GM12878 (cell line): ENCODE measurements at places on chromosomes 2 and 18.

DNA sequence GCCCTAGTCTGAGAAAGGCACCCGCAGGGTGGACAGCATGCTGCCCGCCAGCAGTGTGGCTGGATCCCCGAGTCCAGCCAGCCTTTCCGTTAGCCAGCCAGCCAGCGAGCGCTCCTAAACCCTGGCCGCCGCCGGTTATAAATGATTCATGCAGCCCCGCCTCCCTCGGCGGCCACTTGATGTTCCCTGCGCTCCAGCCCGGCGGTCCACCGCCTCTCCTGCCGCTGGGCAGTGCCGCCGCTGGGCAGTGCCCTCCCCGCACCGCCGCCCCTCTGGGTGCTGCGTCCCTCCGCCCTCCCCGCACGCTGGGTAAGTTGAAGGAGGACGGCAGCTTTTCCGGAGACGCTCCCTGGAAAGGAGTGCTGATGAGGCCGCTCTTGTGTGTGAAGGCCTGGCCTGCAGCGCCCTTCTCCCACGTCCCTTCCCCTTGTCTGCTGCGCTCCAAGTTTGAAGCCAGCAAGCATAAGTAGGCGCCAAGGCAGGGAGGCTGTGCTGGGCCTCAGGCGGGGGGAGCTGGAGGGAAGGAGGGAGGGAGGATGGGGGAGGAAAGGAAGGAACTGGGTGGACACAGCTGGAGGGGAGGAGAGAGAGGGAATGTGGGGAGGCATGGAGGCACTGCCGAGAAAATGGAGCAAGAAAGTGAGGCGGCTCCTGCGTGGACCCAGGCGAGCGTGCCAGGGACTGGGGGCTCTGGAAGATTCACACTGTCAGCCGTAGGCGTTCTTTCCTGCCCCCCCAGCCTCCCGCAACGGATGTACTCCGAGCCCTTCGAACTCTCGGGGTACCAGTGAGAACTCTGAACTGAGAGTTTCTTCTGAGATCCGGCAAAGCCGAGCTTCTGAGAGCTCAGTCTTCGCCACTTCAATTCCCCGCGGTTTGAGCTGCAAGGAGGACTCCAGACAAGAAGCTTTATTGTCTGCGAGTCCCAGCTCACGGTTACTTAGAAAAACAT is 131.9 kb downstream of the GLI2 start:
- DNase-seq: no peak

DNA sequence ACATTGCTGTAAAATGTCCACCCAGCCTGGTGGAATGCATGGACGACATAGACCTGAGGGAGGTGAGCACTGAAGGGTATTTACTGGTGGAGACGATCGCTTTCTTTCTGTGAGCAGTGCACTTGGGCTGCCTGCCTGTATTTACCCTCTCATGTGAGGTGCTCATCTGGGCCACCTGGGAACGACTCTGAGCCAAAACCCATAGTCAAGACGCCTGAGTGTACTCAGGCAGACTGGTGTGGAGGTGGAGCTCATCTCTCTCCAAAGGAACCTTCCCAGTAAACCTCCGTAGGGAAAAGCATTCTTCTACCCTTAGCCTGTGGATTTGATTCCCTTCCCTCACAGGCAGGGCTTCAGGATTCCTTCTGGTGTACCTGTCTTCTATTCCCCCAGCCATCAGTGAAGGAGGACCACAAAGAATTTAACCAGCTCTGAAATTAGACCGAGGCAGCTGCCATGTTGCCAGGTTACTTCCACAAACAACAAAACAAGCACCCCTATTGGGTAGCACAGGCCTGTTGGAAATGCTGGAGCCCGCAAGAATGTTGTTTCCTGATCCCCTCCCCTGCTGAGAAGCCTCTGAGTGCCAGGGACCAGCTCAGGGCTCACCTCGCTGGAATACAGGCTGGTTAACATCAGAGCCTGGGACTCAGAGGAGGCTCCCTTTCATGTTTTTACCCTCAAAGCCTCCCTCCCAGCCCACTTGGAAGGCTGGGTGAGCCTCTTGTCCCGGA is 47.5 kb upstream of the TXNDC2 start:
- DNase-seq: no peak

DNA sequence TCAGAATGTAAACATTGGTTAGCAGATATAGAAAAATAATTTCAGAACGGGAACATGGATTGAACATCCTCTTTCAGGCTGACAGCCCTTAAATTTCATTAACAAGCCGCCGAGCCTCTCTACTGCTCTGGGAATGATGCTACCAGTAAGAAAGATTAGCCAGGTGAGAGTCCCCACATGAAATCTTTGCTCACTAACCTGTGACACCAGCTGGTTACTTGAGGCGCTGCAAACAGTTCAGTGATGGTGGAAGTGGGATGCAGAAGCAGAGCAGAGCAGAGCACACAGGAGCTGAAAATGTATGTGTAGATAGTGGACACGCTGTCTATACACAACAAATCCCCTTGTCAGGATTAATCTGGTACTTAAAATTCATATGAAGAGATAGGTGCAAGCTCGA is 721.1 kb downstream of the DPP10 start:
- no peak for DNase-seq

GRCh38 chr2:232693344-232693743 is 3.8 kb upstream of the GIGYF2 start:
- no peak for DNase-seq

DNA sequence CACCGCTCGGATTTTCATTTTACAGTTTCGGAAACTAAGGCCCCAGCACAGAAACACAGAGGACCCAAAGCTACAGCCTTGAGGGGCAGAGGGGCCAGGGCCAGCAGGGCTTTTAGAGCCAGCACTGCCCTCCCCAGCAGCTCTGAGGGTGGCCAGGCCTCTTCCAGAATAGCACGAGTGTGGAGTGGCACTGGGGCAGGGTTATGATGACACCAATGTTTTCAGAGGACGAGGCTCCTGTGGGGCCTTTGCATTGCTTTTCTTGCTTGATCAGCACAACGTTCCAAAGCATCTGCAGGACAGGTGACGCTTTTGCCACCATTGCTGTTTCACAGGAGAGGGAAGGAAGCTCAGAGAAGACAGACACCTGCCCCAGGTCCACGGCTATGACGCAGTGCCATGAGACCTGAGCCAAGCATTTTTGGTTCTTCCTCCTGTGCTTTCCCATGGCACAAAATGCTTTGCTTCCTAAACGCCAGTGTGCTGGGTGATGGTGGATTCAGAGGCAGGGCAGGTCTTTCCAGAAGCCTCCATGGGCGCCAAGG is 126.9 kb downstream of the MBP start:
- DNase-seq: no peak

DNA sequence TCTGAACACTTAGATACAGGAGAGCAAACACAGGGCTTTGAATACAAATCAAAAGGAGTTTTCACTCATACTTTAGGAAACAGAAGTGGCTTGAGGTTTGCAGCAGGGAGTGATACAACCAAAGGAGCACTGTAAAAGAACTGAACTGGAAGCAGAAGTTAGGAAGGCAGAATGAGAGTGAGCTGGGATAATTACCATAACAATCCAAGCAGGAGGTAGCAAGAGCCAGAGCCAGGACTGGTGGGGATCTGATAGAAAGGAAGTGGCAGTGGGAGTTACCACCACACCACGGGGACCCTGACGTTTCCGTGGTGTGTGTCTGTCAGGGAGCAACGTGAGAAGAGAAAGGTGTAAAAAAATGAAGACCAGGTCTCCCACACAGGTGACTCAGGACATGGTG is 81.3 kb upstream of the EPB41L3 start:
- no peak for DNase-seq

- no peak for DNase-seq
These were observed 92.6 kb downstream of the UPP2 start for GRCh38 chr2:158194229-158194628.

DNA sequence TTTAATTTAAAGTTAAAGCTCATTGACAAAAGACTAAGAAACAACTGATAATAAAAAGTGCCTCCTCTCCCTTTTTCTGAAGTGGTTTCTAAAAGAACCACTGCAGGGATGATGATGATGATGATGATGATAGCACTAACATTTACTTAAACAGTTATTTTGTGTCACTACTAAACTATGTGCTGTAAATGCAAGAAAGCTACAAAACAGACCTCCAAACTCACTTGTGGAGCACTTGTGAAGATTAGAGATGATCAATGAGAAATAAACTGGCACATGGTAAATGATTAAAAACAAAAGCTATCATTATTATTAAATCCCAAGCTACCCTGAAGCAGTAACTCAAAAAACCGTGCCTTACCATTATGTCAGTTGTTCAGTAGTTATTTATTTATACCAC is 88.7 kb downstream of the SLC8A1 start:
- DNase-seq: no peak

GRCh38 chr18:43634994-43635393 is 357.7 kb upstream of the SYT4 start:
- no peak for DNase-seq

DNA sequence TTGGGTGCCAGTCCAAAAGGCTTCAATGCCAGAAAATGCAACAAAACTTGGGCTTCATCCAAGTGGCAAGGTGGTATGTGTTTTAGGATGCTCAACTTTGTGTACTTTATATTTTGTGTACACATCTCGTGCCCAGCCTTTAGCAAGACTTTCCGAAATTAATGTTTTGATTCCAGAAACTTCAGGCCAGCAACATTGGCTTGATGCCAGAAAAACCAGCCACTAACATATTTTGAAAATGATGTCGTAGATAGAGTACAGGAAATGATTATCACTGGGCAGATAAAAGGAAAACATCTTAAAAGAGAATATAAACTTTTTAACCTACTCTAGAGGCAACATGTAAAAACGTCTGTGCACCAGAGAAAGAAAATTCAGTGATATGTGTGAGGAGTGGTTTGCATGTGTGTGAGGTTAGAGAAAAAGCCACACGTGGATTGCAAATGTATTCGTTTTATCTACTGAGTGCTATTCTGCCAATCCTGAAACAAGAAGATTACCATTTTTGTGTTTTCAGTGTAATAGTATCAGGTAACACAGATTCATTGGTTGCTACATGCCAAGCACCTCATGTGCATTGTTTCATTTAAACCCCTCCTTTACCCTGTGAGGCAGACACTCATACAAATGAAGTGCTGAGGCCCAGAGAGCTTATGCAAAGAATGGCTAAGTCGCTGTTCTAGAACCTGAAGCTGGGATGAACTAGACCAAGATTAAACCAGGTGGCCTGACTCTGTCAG is 264.8 kb downstream of the C1D start:
- no peak for DNase-seq

- DNase-seq: no peak
These were observed 33.5 kb downstream of the RHBDD1 start for GRCh38 chr2:226869371-226869770.

- peak; percentile 16 for DNase-seq
These were observed 12.5 kb downstream of the ZNF407 start for GRCh38 chr18:74610051-74610615.

GRCh38 chr2:120552800-120553481 is 182.7 kb upstream of the GLI2 start:
- no peak for DNase-seq

DNA sequence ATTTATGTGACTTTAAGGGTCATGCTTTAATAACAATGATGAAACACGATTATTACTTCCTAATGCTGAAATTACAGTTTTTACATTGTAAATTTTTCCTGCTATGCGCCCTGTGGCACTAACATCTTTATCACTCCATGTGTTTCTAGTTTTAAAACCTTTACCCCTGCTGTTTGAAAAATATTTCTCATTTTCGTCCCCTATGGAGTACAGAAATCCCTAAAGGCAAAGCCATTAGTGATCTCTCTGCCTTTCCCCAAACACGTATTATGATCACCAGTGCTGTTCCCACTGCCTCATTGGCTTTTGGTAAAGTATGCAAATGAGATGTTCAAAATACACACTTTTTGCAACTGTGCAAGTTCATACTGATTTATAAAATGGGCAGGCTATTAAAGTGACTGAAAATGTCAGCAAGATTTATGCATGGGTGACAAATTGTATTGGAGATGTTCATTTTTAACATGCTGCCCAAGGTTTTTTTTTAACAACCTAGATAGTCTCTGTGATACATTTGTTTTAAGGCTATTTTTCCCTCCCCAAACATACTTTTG is 1468.2 kb upstream of the ACVR2A start:
- DNase-seq: no peak

GRCh38 chr2:20241973-20242726 is 17.2 kb upstream of the SDC1 start:
- no peak for DNase-seq

GRCh38 chr2:150339951-150340350 is 147.5 kb downstream of the RND3 start:
- no peak for DNase-seq

- no peak for DNase-seq
These were observed 5.5 kb downstream of the ACYP2 start for GRCh38 chr2:54120950-54121349.

GRCh38 chr2:95333888-95334338 is 36.8 kb downstream of the KCNIP3 start:
- DNase-seq: no peak

- no peak for DNase-seq
These were observed 42.5 kb upstream of the LCLAT1 start for GRCh38 chr2:30404319-30405259.

DNA sequence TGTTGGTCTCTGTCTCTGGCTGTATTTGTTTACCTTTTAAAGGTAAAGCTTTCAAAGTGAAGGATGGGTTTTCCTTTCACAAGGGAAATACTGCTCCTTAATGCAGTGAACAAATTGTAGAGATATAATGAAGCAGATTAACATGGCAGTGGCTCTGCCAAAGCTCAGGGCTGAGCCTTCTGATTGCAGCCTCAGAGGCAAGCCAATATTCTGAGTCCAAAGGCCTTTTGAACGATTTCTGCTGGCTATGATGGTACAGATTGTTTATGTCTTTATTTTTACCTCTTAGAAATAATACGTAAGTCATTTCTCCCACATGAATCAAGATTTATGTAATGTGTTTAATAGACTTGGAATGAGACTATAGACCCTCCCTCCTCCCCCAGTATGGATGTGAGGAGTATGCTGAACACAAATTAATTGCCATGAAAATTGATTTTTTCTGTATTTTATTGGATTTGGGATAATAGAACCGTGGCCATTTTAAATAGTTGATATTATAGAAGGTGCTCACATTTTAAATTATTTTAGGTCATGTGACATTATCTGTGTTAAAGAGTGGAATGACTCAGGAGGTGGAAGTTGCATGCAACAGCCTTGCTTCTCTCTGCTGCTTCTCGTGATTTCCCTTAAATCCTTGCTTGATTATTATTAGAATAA is 772 bp downstream of the SCN2A start:
- no peak for DNase-seq

GRCh38 chr2:97906307-97906706 is 89.4 kb downstream of the TMEM131 start:
- DNase-seq: no peak
